ENCODE measurements at places on chromosomes 6 and 20.

DNA sequence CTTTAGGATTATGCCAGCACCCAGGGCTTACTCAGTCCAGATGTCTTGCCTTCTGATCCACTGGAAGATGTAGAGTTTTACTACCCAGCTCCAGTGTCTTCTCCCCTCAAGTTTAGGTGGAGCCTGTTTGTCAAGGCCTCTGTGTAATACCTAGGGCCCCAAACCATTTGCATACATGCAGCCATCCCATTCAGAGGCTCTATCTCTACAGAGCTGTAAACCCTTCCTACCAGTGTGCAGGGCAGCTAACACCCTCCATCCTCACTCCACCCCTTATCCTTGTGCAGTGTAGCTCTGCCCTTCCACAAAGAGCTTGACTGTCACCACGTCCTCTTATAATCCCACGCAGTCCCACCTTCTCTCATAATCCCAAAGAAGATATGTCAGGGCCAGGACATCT, 84.8 kb upstream of the SHLD1 start:
- DNase-seq: no peak

DNA sequence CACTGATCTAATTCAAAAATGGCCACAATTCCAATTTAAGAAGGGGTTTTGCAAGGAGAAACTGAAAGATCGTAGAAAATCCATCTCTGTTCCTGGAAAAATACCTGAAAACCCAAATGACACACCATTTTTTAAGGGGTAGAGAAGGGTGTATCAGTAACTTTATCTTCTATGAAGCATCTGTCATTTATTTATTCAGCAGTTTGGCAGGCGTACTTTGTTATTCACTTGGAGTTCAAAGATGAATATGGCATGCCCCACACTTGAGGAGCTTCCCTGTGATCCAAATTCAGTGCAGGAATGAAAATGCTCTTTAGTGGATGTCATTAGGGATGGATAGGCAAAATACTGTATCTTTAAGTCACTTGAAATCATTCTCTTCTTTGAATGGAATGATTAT, 7.2 kb downstream of the HINT3 start:
- no peak for DNase-seq

DNA sequence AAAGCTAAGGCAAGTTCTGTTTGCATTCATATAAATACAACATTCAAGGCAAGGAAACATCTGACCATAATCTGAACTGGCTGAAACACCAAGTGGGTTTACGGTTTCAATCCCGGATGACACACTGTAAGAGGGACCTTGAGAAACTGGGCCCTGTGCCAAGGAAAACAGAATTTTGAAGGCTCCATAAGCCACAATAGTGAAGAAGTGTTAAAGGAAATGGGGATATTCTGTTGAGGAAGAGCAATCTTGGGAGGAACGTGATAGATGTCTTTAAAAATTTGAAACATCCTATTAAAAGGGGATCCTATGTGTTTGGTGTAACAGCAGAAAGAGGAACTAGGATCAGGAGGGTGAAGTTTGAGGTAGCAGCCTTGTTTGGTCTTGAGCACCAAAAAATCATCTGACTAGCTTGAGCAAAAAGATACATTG, 82.4 kb upstream of the TAB2 start:
- DNase-seq: no peak

DNA sequence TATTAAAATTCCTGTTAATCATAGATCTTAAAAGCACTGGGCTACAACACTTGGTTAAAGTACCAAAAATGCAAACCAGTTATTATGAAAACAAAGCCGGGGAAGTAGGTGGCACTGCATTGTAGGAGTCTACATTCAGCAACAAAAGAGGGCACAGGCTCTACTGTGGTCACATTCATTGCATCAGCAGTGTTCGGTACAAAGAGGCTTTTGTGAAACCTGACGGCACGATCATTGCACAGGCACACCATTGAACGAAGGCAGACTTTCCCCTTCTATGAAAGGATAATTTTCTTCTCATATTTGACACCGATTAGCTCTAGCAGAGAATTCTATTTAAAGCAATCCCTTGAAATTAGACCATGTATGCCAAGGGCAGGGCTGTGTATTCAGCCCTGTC, 44.6 kb upstream of the AGPAT4 start:
- DNase-seq: no peak

- DNase-seq: no peak
Observed at GRCh38 chr6:103799971-103800670, 1059.6 kb downstream of the HACE1 start.

- DNase-seq: no peak
Observed at GRCh38 chr6:11659757-11660156, 118.8 kb downstream of the ADTRP start.

DNA sequence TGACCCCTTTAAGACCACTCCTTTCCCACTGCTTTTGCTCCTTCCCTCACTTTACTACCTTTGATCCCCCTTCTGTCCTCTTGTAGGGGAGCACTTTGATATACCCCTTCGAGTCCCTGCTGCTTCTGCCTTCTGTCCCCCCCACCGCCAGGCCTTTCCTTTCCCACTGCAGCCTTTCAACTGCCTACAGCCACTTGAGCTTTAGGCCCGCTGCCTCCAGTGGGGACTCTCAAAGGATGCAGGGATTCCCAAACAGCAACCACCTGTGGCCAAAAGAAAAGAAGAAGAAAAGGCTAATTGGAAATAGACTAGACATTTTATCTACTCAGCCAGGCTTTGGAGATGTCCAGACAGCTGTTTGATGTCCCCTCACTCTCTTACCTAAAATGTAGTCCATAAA, 77.0 kb upstream of the DTNBP1 start:
- DNase-seq: no peak

DNA sequence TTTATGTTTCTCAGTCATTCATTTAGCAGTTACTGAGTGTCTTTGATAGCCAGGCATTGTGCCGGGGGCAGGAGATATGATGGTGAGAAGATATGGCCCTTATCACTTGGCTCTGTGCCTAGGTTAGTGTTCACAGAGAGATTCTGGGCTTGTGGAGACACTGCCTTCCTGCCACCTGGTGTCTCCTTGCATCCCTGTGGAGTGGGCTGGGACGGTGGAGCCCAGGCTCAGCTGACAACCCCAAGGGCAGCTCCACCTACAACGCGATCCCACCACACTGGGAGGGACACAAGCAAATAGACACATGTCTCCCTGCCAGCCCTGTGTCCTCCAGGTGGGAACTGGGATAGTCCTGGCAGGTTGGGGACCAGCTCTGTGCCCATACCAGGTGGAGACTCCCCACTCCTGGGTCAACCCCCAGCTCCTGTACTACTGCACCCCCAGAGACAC, 30.3 kb upstream of the VEGFA start:
- DNase-seq: no peak

DNA sequence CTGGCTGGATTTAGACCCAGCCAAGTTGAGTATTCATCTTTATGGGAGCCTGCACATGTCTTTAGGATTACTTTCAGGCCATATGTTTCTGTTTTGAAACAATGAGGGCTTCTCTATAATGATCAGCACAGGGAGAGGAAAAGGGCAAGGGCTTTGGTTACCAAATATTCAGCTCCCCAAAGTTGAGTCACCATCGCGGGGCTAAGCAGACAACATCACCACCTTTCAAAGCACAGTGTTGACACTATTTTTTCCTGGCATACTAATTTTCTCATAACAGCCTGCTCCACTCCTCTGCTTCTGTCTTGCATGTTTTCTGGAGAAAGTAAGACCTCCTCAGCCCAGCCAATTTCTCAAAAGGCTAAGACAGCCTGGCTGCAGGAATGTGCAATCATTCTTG, 4.9 kb downstream of the SCML4 start:
- no peak for DNase-seq

- DNase-seq: no peak
Observed at GRCh38 chr6:25606151-25606550, 45.9 kb upstream of the SCGN start.

DNA sequence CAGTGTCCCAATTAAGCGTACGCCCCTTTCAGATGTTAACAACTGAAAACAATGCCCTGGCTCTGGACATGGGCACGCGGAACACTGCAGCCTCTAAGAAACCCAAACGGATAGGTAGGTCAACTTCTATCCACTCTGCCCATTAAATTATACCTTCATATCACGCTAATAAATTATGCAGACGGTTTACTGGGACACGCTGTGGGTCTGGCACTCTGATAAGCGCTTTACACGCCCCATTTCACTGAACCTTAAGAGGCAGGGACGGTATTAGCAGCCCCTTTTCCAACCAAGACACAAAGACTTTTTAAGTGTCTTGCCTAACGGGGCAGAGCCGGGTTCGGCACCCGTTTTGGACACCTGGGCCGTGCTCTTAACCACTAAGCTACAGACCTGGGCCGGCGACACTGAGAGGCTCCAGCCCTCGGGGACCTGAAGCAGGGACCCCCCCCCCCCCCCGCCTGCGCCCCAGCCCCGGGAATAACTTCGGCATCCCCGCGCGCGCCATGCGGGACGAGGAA, 744 bp downstream of the STAU1 start:
- DNase-seq: no peak

DNA sequence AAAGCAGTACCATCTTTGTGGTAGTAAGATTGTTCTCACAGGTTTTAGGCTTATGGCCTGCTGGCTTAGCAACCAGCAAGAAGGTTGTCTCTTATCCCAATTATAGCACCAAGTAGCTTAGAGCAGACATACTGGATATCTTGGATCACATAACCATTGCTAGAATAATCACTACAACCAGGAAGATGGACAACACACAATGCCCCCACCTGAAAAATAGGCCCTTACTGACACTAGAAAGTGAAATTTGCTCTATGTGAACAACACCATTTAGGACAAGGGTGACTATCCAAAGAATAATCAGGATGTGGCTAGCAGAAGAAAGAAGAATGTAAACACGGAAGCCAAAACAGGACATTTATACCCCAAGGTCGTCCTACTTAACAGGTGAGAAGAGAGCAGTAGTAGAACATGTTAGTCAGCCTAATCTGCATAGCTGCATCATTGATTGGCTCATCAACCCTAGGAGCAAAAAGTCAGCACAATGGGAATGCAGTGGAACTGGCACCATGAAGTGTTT, 172.7 kb upstream of the MARCKS start:
- no peak for DNase-seq

DNA sequence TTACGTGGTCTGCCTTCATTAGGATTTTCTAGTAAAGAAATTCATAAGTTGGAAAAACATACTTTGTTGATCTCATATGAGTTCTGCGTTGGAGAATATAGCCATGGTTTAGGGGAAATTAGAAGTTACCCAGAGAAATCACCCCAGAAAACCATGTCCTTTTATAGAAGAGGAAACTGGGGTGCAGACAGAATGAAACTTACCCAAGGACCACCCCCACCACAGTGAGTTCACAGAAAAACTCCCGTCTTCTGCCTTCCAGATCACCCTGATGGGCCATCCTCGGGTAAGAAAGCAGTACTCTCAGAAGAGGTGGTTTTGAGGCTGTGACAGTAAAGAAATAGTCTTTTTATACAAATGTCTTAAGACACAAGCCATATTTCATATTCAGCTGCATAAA, 25.1 kb upstream of the MAFB start:
- no peak for DNase-seq

DNA sequence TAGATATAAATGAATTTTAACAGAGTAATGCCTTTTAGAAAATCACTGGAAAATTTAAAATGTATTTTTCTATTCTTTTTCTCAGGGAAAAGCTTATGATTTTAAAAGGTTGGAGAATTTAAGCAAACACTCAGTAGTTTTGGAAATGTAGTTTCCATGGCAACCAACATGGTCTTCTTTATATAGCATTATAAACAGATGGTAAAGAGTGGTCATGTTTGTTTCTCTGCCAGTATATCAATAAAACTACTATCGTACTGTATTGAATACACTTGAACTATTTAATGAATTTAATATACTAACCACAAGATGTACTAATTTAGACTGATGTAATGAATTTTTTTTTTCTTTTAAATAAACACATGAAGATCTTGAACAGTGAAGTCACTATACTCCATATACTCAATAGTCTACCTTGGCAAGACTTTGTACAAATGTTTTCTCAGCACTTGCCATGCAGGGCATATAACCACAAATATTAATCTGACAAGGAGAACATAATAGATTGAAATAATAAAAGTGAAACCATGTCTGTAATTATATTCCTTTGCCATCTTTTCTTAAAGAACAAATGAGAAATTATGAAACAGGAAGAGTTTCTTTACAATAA, 105.5 kb downstream of the PDSS2 start:
- no peak for DNase-seq

GRCh38 chr20:44967207-44967807, 995 bp downstream of the STK4 start:
- DNase-seq: no peak

- DNase-seq: no peak
Observed at GRCh38 chr20:35523298-35523888, 6.1 kb downstream of the C20orf173 start.

GRCh38 chr20:50708845-50709635, 17.7 kb upstream of the RIPOR3 start:
- no peak for DNase-seq

- no peak for DNase-seq
Observed at GRCh38 chr6:62286470-62286843, 432 bp upstream of the KHDRBS2 start.

GRCh38 chr6:76703786-76704185, 631.3 kb upstream of the IMPG1 start:
- DNase-seq: no peak

DNA sequence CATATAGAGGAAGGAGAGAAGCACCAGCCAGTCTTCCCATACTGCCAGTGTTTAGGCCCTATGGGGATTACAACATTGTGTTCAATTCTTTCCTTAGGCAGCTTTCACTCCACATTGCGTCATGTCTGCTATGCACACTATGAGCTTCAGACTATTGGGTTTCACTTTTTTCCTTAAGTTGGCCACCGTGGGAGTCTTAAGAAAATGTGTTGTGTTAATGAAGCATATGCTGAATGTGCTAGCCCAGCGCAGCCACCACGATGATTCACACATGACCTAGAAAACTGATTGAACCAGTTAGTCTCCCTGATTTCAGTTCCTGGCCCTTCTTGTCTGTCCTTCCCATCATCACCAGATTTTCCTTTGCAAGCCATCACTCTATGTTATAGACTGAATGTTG, 21.5 kb downstream of the TUBB2B start:
- no peak for DNase-seq

- DNase-seq: no peak
Observed at GRCh38 chr6:3911614-3912336, 62.6 kb downstream of the FAM50B start.

DNA sequence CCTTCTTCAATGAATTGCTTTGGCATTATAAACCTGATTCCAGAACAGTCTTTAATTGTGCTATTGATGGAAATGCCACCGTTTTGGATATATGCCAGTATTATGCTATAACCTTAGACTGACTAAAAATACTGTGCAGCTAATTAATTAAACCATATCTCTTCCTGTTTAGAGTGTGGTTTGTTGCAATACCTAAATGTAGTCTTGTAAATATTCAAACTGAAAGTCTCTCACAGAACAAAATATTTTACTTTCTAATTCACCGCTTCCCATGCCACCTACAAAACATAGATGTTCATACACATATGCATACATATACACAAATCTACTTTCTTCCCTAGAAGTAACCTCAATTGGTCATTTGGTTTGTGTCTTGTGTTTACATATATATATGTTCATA, 126.6 kb downstream of the SIM1 start:
- no peak for DNase-seq

Data from stimulated activated CD4-positive, alpha-beta T cell treated with anti-CD3 and anti-CD28 coated beads, Interleukin-2, amount 100 ng/mL, for 4 hours (primary cell).